ENCODE measurements at places on chromosomes 12 and 14.

- no peak for ATAC-seq
Observed at GRCh38 chr12:113420996-113421595, 1.1 kb upstream of the SDSL start.

- ATAC-seq = no peak
Observed at GRCh38 chr12:32033406-32033805, 73.2 kb upstream of the BICD1 start.

DNA sequence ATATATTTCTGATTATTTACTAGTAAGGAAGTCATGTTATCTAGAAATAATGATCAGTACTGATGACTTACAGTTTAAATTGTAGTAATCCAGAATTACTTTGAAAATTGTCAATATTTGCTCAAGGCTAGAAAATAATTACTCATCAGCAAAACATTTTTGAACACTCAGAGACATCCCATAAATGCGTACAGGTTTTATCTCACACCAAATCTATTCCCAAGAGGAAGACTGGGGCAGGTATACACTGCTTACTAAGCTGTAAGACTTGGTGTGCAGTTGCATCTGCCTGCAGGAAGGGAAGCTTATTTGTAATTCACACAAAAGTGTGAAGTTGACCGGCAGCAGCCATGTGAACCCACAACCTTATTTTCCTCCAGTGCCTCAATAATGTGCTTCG is 146.4 kb downstream of the CCER1 start:
- ATAC-seq = no peak

GRCh38 chr14:93537951-93538350 is 107.2 kb downstream of the UNC79 start:
- ATAC-seq = no peak

DNA sequence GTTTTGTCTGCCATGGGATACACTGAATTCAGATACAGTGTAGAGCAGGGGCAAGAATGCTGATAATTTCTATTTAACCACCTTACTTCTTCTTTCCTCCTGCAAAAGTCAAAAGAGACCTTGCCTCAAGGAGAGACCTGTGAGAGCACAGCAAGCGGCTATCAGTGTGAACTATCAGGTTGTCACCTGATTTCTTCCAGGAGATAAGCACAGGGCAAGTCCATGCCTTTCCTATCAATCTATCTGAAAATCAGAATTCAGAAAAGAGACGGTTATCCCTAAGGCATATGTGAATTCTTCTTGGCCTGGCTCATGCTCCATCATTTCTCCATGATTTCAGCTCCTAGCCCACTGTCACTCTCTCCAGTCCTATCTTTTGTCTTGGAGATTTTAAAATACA is 128.9 kb upstream of the CCND2 start:
- no peak for ATAC-seq

GRCh38 chr14:77589099-77589498 is 27.3 kb downstream of the SPTLC2 start:
- ATAC-seq = no peak

DNA sequence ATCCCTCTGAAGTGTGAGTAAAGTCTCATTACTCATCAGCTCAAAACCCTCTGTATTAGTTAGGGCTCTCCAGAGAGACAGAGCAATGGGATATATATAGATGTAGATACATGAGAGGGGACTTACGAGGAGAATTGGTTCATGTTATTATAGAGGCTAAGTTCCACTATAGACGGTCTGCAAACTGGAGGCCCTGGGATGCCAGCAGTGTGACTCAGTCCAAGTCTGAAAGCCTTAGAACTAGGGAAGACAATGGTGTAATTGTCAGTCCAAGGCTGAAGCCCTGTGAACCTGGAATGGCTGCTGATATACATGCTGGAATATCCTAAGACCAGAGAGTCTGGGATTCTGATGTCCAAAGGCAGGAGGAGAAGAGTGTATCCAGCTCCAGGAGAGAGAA is 57.3 kb upstream of the CEP83 start:
- ATAC-seq = no peak

DNA sequence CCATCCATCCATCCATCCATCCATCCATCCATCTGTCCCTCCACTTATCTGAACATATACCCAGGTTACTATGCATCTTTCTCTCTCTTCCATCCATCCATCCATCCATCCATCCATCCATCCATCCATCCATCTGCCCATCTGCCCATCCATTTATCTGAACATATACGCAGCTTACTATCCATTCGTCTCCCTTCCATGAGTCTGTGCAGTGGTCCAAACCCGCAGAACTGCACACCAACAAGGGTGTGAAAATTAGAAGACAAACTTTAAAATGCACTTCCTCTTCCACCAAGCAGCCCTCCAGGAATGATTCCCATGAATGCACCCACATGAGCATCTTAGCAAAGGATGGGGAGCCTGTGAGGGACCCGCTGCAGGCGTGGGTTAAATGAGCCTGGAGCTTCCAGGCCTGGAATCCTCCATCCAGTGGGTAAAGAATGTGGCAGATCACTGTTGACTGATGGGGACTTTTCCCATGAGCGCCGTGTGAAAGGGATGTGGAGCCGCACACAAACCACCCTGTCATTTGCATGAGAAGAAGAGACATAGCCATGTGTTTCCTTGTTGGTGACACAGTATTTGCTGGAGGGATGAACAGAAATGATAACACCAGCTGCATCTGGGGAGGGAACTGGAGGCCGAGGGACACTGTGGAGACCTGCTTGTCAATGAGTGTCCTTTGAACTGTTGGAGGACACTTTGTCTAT is 376.6 kb downstream of the ADGRD1 start:
- no peak for ATAC-seq
